GM12878 (cell line): ENCODE measurements at places on chromosomes 12 and 14.

DNA sequence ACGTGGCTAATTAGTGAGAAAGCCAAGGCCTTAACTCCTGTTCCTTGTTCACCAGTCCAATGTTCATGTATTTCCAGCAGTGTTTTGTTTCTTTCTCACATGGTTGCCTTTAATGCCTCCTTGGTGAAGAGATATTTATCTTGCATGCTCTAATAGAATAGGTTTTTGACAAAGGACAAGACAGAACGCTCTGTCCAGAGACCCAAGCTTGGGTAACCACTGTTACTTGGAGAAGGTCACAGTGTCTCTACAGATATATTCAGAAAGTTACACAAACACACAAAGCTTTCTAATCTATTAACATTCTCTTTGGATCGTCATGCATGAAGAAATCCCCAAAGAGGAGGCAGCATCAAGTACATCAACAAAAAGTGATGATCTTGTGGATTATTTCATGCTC, 33.1 kb downstream of the RERG start:
- no peak for DNase-seq

DNA sequence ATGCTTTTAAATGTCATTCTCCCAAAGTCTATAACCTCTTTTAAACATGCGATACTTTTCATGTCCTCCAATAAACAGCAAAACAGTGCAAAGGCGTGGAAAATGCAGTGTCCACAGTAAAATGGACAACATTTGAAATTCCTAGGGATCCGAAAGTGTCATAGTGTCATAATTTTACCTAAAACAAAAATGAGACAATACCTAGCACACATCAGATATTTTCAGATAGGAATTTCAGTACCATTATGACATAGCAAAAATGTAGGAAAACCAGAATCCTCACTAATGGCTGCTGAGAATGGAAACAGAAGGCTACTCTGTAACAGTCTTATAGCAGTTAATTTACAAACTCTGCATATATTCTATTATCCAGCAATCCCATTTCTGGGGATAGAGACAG, 33.1 kb downstream of the KCNH5 start:
- DNase-seq: no peak

- DNase-seq: no peak
Measured at GRCh38 chr12:63918800-63919300, 74.3 kb downstream of the SRGAP1 start.

DNA sequence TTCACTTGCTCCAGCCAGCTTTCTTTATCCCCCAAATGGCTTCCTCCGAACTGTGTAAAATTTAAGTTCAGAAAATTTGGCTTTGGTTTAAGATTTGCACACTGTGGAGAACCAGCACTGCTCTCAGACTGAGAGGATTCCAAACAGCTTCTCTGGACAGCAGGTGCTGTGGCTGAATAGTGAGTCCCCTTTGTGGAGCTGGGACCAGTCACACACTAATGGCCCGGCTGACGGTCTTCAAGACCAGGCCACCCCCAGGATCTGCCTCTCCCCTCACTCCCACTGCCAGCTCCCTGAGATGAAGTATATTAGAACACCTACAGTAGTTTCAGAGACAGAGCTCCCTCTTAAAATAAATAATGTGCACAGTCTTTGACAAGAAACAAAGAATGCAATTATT, 267.3 kb downstream of the BCAT1 start:
- no peak for DNase-seq

GRCh38 chr14:86646125-86646524, 1116.2 kb downstream of the FLRT2 start:
- DNase-seq: no peak

- no peak for DNase-seq
Measured at GRCh38 chr12:22248571-22249115, 85.9 kb downstream of the ST8SIA1 start.

- DNase-seq: no peak
Measured at GRCh38 chr14:92105893-92106142, 564 bp downstream of the ATXN3 start.

DNA sequence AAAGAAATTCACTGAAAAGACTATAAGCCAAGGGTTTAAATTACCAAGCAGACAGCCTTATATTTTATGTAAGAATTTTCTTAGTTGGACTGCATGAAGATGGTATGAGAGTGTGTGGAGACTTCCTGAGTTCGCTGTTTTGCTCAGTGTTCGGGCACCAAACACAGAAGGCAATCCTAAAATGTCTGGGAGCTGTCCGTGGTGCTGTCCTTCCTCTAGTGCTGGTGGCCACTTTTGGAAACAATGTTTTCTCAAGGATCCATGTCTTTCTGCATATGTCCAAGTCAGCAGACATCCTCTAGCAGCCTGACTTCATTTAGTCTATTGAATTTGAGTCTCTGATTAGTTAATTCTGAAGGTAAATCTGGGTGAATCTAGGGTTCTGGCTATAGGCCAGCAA, 135.8 kb downstream of the SLC8A3 start:
- DNase-seq: no peak

- DNase-seq: no peak
Measured at GRCh38 chr12:18224745-18225144, 36.6 kb upstream of the PIK3C2G start.

- no peak for DNase-seq
Measured at GRCh38 chr12:50637870-50638481, 125.9 kb upstream of the ATF1 start.

GRCh38 chr12:105013892-105014291, 27.8 kb downstream of the NOPCHAP1 start:
- DNase-seq: no peak

DNA sequence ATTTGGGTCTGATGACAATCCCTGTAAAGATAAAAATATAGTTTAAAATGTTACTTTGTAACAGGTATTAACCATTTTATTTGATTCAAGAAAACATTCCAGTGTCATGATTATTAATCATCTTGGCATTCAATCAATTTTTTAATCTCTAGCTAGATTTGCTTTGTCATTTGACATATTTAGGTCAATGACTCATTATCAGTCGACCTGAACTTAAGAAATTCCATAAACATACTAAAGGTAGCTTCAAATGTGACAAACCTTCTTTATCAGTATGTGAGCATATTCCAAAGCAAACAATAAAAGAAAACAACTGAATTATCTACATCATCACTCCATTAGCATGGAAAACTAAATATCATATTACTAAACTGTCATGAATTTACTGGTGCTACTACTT, 50.8 kb upstream of the CDKL1 start:
- no peak for DNase-seq

GRCh38 chr14:100074431-100075100, 9.3 kb downstream of the EVL start:
- DNase-seq: no peak

- no peak for DNase-seq
Measured at GRCh38 chr12:47574252-47575021, 131.4 kb downstream of the RPAP3 start.

- DNase-seq: no peak
Measured at GRCh38 chr12:107404981-107405380, 280.6 kb upstream of the PWP1 start.

DNA sequence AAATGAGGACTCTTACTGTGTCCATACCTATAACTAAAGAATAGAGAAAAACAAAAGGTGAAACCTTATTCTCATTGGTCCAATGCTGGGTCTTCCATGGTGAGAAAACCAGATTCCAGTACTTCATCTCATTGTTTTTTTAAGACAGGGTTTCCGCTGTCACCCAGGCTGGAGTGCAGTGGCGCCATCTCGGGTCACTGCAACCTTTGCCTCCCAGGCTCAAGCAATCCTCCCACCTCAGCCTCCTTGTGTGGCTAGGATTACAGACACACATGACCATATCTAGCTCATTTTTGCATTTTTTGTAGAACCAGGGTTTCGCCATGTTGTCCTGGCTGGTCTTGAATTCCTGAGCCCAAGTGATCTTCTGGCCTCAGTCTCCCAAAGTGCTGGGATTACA, 13.3 kb downstream of the RBM23 start:
- no peak for DNase-seq

- DNase-seq: no peak
Measured at GRCh38 chr12:89863968-89864367, 155.3 kb upstream of the ATP2B1 start.

GRCh38 chr12:70484464-70484863, 118.4 kb downstream of the KCNMB4 start:
- DNase-seq: no peak

DNA sequence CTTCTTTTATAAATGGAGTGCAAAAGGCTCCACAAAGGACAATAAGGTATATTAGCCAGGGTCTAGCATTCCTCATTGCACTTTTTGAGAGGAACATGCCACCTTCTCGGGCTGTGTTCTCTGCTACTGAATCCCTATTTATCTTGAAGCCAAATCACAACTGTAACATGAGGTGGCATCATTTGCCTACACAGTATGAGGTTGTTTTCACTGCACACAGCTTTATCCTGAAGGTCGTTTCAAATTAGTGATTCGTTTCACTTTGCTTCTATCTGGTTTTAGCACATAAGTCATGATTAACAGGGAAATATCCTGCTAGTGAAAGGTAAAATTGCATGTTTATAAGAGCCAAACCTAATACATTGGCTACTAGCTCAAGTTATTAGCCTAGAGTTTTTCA, 153.8 kb downstream of the SLC35F4 start:
- no peak for DNase-seq

GRCh38 chr12:29781188-29781587, 2.6 kb downstream of the TMTC1 start:
- no peak for DNase-seq

DNA sequence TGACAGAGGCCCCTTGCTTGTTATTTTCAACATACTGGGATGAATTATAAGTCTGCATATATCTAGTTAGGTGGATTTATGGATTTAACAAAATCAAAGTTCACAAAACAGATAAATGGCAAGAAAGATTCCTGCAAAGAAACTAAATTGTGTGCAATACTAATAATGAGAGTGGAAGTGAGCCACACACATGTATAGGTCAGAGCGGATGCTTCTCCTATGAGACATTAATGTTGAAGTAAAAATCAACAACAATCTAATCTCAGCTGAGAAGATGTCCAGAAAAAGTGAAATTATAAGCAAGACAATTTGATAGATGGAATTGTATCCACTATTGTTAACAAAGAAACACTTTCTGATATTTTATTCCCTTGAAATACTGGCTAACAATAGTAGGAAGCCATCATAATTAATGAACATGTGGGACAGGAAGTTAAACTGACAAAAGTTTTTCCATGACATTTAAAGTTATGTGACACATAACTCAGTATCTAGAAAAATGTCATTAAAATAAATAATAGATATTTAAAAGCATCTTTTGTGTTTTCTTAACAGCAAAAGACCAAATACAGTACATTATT, 39.7 kb downstream of the RAD51B start:
- no peak for DNase-seq

GRCh38 chr14:49997991-49998390, 105.1 kb downstream of the ARF6 start:
- no peak for DNase-seq

DNA sequence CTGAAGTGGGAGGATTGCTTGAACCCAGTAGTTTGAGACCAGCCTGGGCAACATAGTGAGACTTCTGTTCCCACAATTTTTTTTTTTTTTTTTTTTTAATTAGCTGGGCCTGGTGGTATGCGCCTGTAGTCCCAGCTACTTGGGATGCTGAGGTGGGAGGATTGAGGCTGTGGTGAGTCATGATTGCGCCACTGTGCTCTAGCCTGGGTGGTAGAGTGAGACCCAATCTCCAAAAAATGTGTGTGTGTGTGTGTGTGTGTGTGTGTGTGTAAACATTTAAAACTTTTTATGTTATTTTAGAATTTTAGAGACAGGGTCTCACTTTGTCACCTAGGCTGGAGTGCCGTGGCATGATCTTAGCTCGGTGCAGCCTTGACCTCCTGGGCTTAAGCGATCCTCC, 6.8 kb downstream of the PPP1R36 start:
- DNase-seq: no peak

- DNase-seq: no peak
Measured at GRCh38 chr12:51349026-51349425, 2.5 kb upstream of the CELA1 start.

GRCh38 chr12:3202096-3202495, 124.9 kb downstream of the TSPAN9 start:
- no peak for DNase-seq

- no peak for DNase-seq
Measured at GRCh38 chr14:105269405-105269804, 21.1 kb downstream of the BTBD6 start.

GRCh38 chr14:38089123-38089522, 118.6 kb upstream of the SSTR1 start:
- DNase-seq: no peak

DNA sequence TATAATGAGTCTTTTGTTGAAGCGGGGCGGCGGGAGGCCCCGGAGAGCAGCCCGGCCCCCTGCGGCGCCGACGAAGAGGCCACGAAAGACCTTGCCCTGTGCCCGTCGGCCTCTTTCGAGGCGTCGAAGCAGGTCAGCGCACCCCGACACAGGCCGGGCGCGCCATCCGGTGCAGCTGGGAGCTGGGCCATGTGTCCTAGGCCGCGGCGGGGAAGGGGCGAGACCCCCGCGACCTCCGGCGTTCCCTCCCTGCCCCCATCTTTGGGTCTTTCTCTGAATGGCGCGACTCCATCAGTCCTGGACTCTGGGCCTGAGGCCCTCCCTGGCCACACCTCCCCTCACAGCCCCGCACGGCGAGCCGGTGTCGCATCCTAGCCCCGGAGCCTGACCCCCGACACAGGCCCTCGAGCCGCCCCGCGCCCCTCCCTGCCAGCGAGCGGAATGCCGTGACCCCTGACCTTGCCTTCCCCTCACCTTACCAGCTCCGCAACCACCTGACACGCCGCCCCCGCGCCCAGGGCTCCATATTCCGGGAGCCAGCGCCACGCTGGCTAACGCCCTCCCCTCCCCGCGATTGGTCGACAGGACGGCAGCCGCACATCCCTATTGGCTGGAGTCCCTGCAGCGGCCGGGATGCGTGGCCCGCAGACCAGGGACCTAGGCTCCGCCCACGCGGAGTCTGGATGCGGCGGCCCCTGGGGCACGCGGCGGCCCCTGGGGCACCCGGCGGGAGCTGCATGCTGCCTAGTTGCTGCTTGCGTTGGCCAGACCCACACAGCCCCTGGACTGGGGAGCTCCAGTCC, at the start of gene SLC11A2:
Gene SLC11A2 (minus strand): TSS at position 549 of the 803 bp plus-strand sequence. CDS start 15,656 bp downstream, outside the sequence.
- DNase-seq: peak; percentile 72

DNA sequence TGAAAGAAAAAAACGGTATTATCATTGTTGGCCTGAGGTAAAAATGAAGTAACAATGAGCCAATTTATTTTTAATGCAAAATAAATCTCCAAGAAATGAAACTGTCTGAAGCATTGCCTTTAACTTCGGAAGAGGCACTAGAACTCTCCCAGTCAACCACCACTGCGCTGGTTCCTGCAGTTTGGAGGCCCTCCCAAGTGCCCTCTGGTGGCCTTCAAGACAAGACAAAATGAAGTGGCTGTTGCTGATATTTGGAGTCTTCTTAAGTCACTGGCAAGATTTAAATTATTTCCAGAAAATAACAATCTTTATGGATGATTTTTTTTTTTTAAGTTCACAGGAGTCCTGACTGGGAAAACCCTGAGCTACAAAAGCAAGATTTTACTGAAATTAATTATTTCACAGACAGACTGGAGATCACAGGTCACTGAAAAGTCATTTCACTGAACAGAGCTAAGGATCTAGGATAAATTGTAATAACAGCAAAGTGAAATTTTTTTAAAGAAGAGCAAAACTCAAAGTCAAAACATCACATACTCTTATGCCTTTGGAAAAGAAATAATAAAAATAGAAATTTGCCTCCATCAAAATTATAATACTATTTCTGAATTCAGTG, 58.2 kb downstream of the DICER1 start:
- no peak for DNase-seq
